ENCODE measurements at places on chromosomes 11 and 22.
A peak's percentile ranks its signal among the peaks of the same experiment; 100 is the strongest.

DNA sequence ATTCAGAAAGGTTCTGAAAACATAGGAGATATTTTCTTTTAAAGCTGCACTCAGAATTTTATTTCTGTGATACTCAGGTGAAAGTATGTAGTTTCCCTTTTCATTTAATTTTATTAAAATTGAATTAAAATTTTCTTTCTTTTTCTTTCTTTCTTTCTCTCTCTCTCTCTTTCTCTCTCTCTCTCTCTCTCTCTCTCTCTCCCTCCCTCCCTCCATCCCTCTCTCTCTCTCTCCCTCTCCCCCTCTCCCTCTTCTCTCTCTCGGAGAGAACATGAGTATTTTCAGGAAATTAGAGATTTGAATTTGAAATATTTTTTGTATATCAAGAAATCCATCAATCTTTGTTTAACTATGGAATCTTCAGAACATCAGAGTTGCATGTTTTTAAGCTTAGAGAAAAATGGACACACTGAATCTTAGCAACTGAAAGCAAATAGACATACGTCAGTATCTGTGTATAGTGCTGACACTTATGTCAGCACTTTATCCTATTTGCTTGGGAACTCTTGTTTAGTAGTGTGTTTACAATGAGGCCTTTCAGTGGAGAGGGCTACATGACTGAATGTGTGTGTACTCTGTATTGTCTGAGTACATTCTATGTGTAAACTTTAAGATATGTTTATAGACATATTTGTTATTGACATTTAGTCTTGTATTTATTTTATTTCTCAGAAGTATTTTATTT is 44.5 kb downstream of the PDE3B start:
- no peaks in the 10 kb centered on the region for H3K27me3 ChIP-seq
- no peak overlapping the region for H3K27ac ChIP-seq
- H3K4me1 ChIP-seq = no peaks in the 10 kb centered on the region
- no peaks in the 10 kb centered on the region for H3K36me3 ChIP-seq
- no peak for DNase-seq

DNA sequence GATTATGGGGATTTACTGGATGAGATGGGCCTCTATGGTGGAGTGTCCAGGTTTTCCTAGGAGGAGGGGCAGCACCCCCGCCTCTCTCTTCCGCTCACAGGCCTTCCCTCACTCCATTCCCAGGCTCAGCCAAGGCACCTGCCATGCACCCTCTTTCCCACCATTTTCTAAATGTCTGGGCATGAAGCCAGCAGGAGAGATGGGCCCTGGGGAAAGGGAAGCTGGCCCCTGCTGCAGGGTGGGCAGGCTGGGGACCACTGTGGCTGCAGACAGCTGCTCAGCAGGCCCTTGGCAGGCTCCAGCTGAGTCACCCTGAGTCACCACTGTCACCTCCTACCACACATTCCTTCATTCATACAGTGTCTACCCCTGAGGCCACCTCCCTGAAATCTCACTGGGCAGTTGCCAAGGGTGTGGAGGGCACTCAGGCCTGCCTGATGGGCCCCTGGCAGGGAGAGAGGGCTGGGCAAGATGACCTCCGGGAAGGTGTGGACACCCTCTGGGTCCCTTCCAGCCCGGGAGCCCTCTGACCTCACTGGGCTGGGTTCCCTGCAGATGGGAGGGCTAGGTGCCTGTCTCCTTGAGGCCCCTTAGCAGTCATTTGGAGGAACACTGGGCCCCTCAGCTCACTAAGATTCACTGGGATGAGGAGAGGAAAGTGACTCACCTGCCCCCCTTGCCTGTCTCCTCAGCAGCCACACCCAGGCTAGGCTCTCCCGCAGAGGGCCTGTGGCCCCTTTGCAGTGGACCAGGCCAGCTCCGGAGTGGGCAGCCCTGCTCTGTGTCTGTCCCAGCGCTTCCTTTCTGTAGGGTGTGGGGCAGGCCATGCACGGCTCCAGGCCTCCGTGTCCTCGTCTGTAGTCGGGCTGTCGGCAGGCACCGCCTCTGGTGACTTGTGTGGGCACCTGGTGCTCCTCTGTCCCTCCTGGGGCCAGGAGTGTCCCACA is 7.8 kb downstream of the MYEOV start:
- no peaks in the 10 kb centered on the region for H3K36me3 ChIP-seq
- H3K27me3 ChIP-seq = no peaks in the 10 kb centered on the region
- H3K4me1 ChIP-seq = peaks cover 22% of the 10 kb centered on the region

- no peak for DNase-seq
- no peak overlapping the region for H3K27ac ChIP-seq
- no peaks in the 10 kb centered on the region for H3K36me3 ChIP-seq
- peaks cover 12% of the 10 kb centered on the region for H3K4me1 ChIP-seq
Observed at GRCh38 chr11:19656140-19656541, 56.5 kb upstream of the NAV2 start.

GRCh38 chr11:105935791-105936190 is 86.2 kb downstream of the MSANTD4 start:
- no peaks in the 10 kb centered on the region for H3K36me3 ChIP-seq
- no peak overlapping the region for H3K4me3 ChIP-seq
- H3K27ac ChIP-seq = no peak overlapping the region
- DNase-seq = no peak
- H3K27me3 ChIP-seq = no peaks in the 10 kb centered on the region

GRCh38 chr11:65382804-65383368 is 440 bp upstream of the SLC25A45 start:
- H3K27me3 ChIP-seq = no peaks in the 10 kb centered on the region
- peak overlapping the region; percentile 91 for H3K27ac ChIP-seq
- H3K4me1 ChIP-seq = peaks cover 14% of the 10 kb centered on the region
- DNase-seq = no peak
- peak overlapping the region; percentile 59 for H3K4me3 ChIP-seq
- H3K36me3 ChIP-seq = no peaks in the 10 kb centered on the region

- H3K27me3 ChIP-seq = no peaks in the 10 kb centered on the region
- peaks cover 3% of the 10 kb centered on the region for H3K36me3 ChIP-seq
Observed at GRCh38 chr11:20483931-20484330, 96.4 kb downstream of the PRMT3 start.

GRCh38 chr11:112437096-112437495 is 176.4 kb upstream of the PLET1 start:
- no peaks in the 10 kb centered on the region for H3K36me3 ChIP-seq
- H3K27ac ChIP-seq = no peak overlapping the region
- H3K27me3 ChIP-seq = no peaks in the 10 kb centered on the region

- DNase-seq = peak; percentile 36
- peaks cover 40% of the 10 kb centered on the region for H3K27me3 ChIP-seq
- H3K4me1 ChIP-seq = no peaks in the 10 kb centered on the region
- no peak within 1 kb of the TSS for H3K27ac ChIP-seq
Observed at GRCh38 chr22:20268279-20269012, at the start of gene RTN4R. Gene RTN4R (minus strand): TSS chr22:20268318. CDS start chr22:20268092, 226 bp downstream.

DNA sequence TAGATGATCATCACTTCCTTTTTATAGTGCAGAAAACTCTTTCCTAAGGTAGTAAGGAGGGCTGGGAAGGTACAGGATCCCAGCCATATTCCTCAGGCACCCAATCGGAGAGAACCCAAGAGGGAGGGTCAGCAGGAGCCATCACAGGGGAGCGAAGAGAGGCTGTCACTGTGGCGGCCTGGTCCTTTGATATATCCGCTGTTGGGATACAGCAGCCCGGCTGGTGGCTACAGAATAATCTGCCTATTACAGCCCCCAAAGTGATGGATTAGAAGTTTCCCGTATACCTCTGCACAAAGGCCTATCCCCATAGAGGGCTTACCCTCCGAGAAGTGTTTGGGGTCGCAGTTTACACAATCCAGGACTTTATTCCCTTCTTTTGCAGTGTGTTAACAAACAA is 48.5 kb downstream of the OR4D9 start:
- H3K4me1 ChIP-seq = peaks cover 15% of the 10 kb centered on the region
- no peak overlapping the region for H3K27ac ChIP-seq

- no peak overlapping the region for H3K27ac ChIP-seq
- no peaks in the 10 kb centered on the region for H3K4me1 ChIP-seq
- H3K27me3 ChIP-seq = no peaks in the 10 kb centered on the region
- no peak overlapping the region for H3K4me3 ChIP-seq
Observed at GRCh38 chr22:32832174-32832573, 30.7 kb downstream of the TIMP3 start.

DNA sequence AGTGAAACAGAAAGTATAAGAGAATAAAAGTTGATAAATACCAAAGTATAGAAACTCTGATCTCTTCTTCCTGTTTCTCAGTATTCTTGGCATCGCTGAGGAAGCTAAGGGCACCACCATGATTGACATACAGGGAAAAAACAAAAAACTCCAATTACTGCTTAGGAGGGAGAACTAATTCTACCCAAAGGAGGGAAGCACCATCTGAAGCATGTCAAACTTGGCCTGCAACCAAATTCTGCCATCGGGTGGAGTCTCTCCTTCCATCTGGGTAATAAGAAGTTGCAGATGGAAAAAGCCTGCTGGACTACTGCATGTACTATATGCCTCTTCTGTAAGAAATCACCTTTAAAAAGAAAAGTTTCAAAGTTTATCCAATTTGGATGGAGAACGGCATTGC is 30.5 kb upstream of the PPP2R1B start:
- H3K36me3 ChIP-seq = no peaks in the 10 kb centered on the region
- H3K4me1 ChIP-seq = peaks cover 3% of the 10 kb centered on the region
- no peaks in the 10 kb centered on the region for H3K27me3 ChIP-seq
- no peak overlapping the region for H3K27ac ChIP-seq
- no peak for DNase-seq

- no peaks in the 10 kb centered on the region for H3K4me1 ChIP-seq
- H3K36me3 ChIP-seq = no peaks in the 10 kb centered on the region
- DNase-seq = no peak
- H3K27ac ChIP-seq = no peak overlapping the region
- H3K4me3 ChIP-seq = no peak overlapping the region
Observed at GRCh38 chr11:77223797-77224196, 77.7 kb downstream of the GDPD4 start.

DNA sequence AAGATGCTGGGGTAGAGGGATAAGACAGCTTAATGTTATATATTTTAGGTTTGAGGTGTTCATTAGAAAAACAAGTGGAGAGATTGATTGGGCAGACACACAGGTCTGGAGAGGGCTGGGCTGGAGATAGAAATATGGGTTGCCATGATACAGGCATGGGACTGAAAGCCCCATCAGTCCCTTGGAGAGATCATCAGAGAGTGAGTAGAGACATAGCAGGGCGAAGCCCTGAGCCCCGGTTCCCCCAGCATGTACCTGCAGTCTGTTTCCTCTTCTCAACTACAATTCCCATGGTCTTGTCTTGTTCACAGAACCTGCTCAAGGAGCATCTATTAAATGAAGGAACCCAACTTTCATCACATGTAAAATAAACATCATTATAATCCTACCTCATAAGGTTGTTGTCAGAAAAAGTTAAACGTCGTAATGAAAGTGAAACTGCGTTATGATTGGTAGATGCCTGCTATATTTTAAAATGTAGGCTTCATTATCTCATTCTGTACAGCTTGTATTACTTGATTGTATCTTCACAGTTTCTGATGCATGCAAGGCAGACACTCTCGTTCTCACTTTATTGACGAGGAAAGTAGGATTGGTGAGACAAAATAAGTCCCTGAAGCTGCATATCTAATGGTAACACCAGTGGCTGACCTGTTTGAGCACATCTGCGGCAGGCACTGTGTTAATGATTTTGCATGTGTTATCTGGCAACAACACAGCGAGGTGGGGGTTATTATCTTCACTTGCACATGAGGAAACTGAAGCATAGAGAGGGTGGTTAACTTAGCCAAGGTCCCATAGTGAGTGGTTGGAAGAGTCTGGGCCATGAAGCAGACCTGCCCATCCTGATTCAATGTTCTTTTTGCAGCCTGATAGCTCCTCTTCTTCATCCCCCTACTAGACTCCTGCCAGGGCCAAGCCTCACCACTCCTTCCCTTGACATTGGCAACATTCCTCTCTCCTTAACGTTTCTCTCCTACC is 63.5 kb downstream of the ENDOD1 start:
- no peaks in the 10 kb centered on the region for H3K36me3 ChIP-seq

GRCh38 chr11:69640995-69641581 is at the start of gene CCND1:
Gene CCND1 (plus strand): TSS chr11:69641156. CDS start chr11:69641314, 158 bp downstream.
- no peaks in the 10 kb centered on the region for H3K36me3 ChIP-seq
- H3K4me3 ChIP-seq = peak within 1 kb of the TSS; percentile 84
- H3K27me3 ChIP-seq = peaks cover 52% of the 10 kb centered on the region
- peaks cover 27% of the 10 kb centered on the region for H3K4me1 ChIP-seq
- H3K27ac ChIP-seq = peak within 1 kb of the TSS; percentile 35
- DNase-seq = peak; percentile 82

DNA sequence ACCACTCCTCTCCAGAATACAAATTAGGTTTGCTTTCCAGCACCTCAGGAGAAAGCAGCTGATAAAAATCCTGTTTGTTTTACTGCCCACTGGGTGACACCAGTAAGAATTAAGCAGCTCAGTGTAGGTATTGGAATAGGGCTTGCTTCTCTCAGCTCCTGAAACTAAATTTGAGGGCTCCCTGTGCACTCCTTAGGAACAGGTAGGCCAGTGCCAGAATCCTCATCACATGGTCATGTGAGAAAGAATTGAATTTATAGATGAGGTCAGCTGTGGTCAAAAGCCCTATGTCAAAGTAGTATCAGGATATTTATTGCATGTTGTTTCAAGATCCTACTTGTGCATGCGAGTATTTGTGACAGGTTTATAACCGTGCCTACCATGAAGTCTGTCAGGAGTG is 1.0 kb downstream of the PRSS23 start:
- DNase-seq = no peak
- no peaks in the 10 kb centered on the region for H3K36me3 ChIP-seq
- H3K27ac ChIP-seq = no peak overlapping the region
- 0 out of 2 replicates have a peak, but pooled peaks cover 10% of the 10 kb centered on the region for H3K4me1 ChIP-seq
- H3K27me3 ChIP-seq = peaks cover 11% of the 10 kb centered on the region

DNA sequence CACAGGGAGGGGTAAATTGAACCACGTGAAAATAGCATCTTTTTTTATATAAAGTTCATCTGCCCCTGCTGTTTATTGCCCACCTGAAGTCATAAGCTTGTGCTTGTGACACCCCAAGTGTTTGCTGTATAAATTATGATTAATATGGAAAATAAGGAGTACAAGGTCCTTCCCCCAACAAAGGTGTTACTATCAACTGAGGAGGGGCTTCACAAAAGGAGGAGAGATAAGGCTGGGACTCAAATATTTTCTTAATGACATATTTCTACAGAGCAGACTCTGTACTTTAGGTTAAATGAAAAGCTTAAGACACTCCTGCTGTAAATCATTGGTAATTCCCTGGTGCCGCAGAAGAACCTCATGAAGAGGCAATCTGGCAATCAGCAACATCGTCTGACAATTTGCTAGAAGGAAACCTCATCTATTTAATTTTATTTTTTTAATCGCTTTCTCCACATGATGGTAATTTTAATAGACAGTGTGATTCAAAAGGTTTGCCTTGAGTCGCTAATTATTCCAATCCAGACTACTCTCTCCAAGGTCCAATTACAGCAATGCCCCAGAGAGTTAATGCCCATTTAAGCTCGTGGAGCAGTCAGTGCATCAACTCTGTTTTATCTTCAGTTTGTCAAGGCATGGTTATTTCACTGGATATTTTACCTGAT is 1432.4 kb downstream of the FAM181B start:
- no peak overlapping the region for H3K4me3 ChIP-seq
- no peak overlapping the region for H3K27ac ChIP-seq
- no peaks in the 10 kb centered on the region for H3K27me3 ChIP-seq
- H3K4me1 ChIP-seq = peaks cover 15% of the 10 kb centered on the region
- no peak for DNase-seq
- no peaks in the 10 kb centered on the region for H3K36me3 ChIP-seq

- DNase-seq = no peak
- H3K27me3 ChIP-seq = no peaks in the 10 kb centered on the region
Observed at GRCh38 chr11:80925321-80925720, 1484.5 kb upstream of the TENM4 start.

GRCh38 chr11:108616549-108616948 is 23.0 kb upstream of the EXPH5 start:
- H3K27ac ChIP-seq = no peak overlapping the region
- H3K27me3 ChIP-seq = no peaks in the 10 kb centered on the region
- H3K36me3 ChIP-seq = no peaks in the 10 kb centered on the region
- peaks cover 15% of the 10 kb centered on the region for H3K4me1 ChIP-seq
- no peak overlapping the region for H3K4me3 ChIP-seq
